Sigmoid colon (tissue), 7 donors: ENCODE measurements at places on chromosomes 4 and X. TPM values are rescaled to one million over a fixed set of nuclear protein-coding genes. Genes with fewer than 3 reads are reported as not detected.

The GCNA gene
- 4.5 TPM for total RNA-seq

The HPSE gene
- total RNA-seq: 0.66 TPM

GRCh38 chrX:112799425-112799824 lies 41.2 kb downstream of the AMOT start:
- no peaks in the 10 kb centered on the region for H3K4me1 ChIP-seq
- no peak overlapping the region for H3K27ac ChIP-seq
- no peak for DNase-seq
- no peaks in the 10 kb centered on the region for H3K36me3 ChIP-seq
- H3K27me3 ChIP-seq: no peaks in the 10 kb centered on the region

DNA sequence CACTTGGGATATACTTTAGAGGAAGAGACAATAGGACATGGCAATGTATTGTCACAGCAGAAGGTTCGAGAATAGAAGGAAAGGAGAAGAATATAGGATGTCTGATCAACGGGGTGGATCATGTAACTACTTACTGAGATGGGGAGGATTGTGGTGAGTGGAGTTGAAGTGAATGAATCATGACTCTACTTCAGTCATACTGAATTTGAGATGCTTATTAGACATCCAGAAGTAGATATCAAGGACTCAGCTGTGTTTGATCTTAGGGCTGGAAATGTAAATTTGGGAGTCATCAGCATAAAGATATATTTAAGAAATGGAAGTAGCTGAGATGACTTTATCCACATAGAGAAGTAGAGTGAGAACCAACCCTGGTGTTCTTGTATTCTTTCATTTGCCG lies 29.1 kb upstream of the DHX15 start:
- H3K4me3 ChIP-seq: no peak overlapping the region
- DNase-seq: no peak
- no peaks in the 10 kb centered on the region for H3K27me3 ChIP-seq
- no peaks in the 10 kb centered on the region for H3K36me3 ChIP-seq
- H3K27ac ChIP-seq: no peak overlapping the region

- DNase-seq: peak; percentile 81
- H3K4me3 ChIP-seq: no peak overlapping the region
- peak overlapping the region; percentile 80 for H3K27ac ChIP-seq
- no peaks in the 10 kb centered on the region for H3K27me3 ChIP-seq
Measured at GRCh38 chr4:123832173-123833026, 435.8 kb downstream of the SPRY1 start.

GRCh38 chr4:19074036-19074435 lies 1052.5 kb upstream of the LCORL start:
- no peaks in the 10 kb centered on the region for H3K36me3 ChIP-seq
- no peaks in the 10 kb centered on the region for H3K4me1 ChIP-seq
- no peaks in the 10 kb centered on the region for H3K27me3 ChIP-seq
- no peak for DNase-seq
- H3K4me3 ChIP-seq: no peak overlapping the region
- no peak overlapping the region for H3K27ac ChIP-seq

GRCh38 chr4:187172340-187172761 lies 448.7 kb upstream of the FAT1 start:
- no peaks in the 10 kb centered on the region for H3K27me3 ChIP-seq
- H3K4me1 ChIP-seq: no peaks in the 10 kb centered on the region
- no peak for DNase-seq
- no peak overlapping the region for H3K27ac ChIP-seq
- H3K4me3 ChIP-seq: no peak overlapping the region

DNA sequence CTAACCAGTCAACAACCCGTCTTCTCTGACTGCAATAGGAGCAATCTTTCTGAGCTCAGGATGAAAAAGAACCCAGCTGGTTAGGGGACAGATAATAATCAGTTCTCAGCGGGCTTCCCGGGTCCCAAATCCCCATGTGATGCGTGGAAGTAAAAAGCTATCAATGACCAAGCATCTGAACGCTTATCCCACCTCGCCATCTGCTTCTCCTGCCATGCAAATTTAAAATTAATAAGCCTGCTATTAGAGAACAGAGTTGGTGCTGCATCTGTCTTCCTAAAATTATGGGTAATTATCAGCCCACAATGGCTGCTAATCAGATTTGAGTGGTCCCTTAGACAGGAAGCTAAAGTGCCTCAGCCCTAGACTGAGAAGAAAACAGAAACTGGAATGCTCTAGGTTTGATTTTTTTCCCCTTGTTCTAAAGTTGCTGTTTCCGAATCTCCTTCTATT lies 37.5 kb downstream of the AFAP1 start:
- H3K4me3 ChIP-seq: no peak overlapping the region
- DNase-seq: no peak
- peaks cover 84% of the 10 kb centered on the region for H3K4me1 ChIP-seq
- H3K27me3 ChIP-seq: no peaks in the 10 kb centered on the region
- H3K36me3 ChIP-seq: no peaks in the 10 kb centered on the region
- peak overlapping the region; percentile 73 for H3K27ac ChIP-seq

- peak; percentile 58 for DNase-seq
- no peaks in the 10 kb centered on the region for H3K27me3 ChIP-seq
- H3K27ac ChIP-seq: peak overlapping the region; percentile 64
- H3K4me1 ChIP-seq: no peaks in the 10 kb centered on the region
Measured at GRCh38 chrX:115058276-115058675, 40.9 kb upstream of the IL13RA2 start.

GRCh38 chr4:148103597-148104355 lies 338.4 kb downstream of the NR3C2 start:
- no peak overlapping the region for H3K27ac ChIP-seq
- H3K36me3 ChIP-seq: peaks cover 19% of the 10 kb centered on the region
- H3K4me1 ChIP-seq: no peaks in the 10 kb centered on the region
- no peaks in the 10 kb centered on the region for H3K27me3 ChIP-seq
- DNase-seq: no peak
- no peak overlapping the region for H3K4me3 ChIP-seq

DNA sequence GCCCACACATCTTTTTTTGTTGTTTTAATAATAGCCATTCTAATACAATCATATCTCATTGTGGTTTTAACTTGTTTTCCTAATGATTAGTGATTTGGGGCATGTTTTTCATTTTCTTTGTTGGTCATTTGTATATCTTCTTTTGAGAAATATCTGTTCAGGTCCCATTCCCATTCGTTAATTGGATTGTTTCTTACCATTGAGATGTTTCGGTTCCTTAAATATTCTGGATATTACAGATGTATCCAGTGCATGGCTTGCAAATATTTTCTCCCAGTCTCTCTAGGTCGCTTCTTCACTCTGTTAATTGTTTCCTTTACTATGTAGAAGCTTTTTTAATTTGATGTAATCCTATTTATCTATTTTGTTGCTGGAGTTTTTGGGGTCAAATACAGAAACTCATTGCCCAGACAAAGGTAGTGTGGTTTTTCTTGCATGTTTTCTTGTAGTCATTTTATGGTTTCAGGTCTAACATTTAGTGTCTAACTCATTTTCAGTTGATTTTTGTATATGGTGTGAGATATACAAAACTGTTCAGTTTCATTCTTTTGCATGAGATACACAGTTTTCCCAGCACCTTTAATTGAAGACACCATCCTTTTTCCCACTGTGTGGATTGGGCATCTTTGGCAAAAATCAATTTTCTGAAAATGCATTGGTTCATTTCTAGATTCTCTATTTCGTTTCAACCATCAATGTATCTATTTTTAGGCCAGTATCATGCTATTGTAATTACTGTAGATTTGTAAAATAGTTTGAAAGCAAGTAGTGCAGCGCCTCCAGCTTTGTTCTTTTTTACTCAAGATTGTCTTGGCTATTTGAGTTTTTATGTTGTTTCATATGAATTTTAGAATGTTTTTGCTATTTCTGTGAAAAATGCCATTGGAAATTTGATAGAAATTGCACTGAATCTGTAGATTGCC lies 195.9 kb downstream of the SCFD2 start:
- H3K4me1 ChIP-seq: no peaks in the 10 kb centered on the region
- DNase-seq: no peak
- H3K27ac ChIP-seq: no peak overlapping the region
- no peaks in the 10 kb centered on the region for H3K27me3 ChIP-seq
- no peak overlapping the region for H3K4me3 ChIP-seq
